ENCODE measurements at places on chromosomes 12 and 14. TPM values are rescaled to one million over a fixed set of nuclear protein-coding genes. Genes with fewer than 3 reads are reported as not detected.

PIWIL1 gene
- total RNA-seq = not detected

DNA sequence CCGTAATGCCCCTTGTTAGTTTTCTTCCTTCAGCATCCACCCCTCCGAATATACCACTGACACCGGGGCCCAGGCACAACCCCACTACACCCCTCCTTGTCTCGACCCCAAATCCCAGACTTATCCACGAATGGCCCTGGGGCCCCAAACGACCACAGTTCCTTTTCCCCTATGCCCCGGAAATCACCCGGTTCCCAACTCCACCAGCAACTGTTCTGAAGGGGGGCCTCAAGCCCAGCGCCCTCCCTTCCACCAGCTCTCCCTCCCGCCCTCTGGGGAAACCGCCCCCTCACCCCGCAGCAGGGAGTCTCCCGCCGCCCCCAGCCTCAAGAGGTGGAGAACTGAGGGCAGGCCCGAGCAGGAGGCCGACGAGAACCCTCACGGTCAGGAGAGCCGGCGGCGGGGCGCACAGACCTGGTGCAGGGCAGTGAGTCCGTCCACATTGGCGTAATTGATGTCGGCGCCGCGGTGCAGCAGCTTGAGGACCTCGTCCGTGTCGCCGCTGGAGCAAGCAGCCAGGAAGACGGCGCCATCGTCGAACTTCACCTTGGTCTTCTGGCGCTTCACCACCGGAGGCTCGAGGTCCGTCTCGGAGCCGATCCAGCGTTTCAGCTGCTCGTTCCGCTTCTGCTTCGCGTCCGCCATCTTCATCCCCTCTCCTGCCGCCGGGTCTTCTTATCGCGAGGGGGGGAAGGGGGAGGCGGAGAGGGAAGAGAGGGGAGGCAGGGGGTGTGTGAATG is 446 bp downstream of the PPP1R12A start:
- DNase-seq = peak; percentile 77

- no peak for DNase-seq
Measured at GRCh38 chr12:91893476-91893875, 252.2 kb downstream of the BTG1 start.

- no peak for DNase-seq
Measured at GRCh38 chr12:34391771-34392581, 369.7 kb downstream of the ALG10 start.

GRCh38 chr14:102568115-102568614 is 24.3 kb upstream of the RCOR1 start:
- DNase-seq = no peak

- DNase-seq = no peak
Measured at GRCh38 chr12:128534906-128535305, 267.9 kb downstream of the TMEM132C start.

GRCh38 chr12:131947482-131948027 is 2.2 kb upstream of the EP400 start:
- no peak for DNase-seq

DNA sequence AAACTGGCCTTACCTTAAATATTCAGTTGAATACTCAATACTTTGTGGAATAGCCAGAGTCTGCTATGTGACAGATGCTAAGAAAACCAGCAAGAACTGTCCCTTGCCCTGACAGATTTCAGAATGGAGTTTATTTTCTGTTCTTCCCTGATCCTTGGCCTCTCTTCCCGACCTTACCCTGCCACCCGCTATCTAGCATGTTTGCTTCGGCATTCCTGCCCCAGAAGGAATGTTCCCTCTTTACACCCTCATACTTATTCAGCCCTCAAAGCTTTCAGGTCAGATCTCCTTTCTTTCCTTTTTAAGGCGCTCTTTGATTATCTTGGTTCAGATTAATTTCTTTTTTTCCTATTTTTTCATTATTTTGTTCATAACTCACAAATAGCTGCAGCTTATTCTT is 21.8 kb downstream of the SUSD6 start:
- DNase-seq = no peak

DNA sequence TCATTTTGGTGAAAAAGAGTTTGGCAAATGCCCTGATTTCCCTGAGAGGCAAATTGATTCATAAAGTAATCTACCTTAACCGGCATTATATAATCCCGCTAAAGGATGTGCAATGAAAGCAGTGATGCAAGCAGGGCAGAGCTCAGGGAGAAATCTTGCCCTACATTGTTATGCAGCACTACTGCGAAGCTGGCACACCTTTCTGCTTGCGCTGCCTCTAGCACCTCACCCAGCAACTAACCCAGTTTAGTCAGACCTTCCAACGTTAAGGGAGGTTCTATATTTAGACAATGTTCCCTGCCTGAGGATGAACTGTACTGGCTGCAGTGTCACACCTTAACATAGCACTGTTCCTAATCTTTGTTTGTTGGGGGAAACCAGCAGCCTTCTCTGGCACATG is 60.8 kb upstream of the CCDC196 start:
- no peak for DNase-seq

EXOC5 gene
- total RNA-seq = 80.6 TPM

DNA sequence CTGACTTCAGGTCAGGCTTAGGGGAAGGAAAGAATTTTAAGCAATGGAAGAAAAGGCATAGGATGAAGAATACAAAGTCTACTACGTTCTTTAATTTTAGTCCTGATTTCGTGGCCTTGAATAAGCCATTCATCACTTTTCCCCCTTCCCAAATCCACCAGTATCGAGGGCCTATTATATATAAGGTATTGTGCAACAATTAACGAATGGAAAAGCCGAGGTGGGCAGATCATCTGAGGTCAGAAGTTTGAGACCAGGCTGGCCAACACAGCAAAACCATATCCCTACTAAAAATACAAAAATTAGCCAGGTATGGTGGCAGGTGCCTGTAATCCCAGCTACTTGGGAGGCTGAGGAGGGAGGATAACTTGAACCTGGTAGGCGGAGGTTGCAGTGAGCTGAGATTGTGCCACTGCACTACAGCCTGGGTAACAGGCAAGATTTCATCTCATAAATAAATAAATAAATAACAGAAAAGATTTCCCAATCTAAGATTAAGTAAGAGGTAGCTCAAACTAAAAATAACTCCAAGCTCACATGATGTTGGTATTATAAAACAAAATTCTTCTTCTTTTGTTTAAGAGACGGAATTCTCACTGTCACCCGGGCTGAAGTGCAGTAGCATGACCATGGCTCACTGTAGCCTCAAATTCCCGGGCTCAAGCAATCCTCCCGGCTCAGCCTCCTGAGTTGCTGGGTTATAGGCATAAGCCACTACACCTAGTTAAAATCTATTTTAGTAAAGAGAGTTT is 58.3 kb upstream of the NR2C1 start:
- DNase-seq = no peak

Data from tongue (tissue), 3 donors.